ENCODE measurements at places on chromosomes 3 and 15. TPM values are rescaled to one million over a fixed set of nuclear protein-coding genes. Genes with fewer than 3 reads are reported as not detected.

Gene TMEM40
- 1.4 TPM for total RNA-seq

Gene CTDSPL
- total RNA-seq, result 74.4 TPM

Gene SHC4
- 0.47 TPM for total RNA-seq

Gene IQCF5
- total RNA-seq, result not detected

Gene IL17RB
- total RNA-seq, result 5.5 TPM

Gene MAGI1
- total RNA-seq, result 27.4 TPM

DNA sequence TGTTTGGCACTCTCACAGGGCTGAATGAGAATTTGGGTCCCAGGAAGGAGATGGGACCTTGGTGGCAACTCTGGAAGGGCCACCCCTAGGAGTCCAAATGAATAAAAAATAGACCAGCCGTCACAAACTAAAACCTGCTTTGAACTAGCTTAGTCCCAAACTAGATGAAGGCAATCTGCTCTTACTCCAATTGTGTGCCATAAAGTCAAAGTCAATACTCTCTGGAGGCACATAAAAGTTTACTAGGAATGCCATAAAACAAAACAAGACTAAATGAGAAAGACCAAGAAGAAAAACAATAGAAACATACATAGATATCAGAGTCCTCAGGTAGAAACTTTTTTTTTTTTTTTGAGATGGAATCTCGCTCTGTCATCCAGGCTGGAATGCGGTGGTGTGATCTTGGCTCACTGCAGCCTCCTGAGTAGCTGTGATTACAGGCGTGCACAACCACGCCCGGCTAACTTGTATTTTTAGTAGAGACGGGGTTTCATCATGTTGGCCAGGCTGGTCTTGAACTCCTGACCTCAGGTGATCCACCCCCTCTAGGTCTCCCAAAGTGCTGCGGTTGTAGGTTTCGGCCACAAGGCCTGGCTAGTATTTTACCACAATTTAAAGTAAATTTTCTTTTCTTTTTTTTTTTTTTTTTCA lies 8.1 kb downstream of the GOLGA6L2 start:
- no peak overlapping the region for H3K4me3 ChIP-seq
- H3K36me3 ChIP-seq, result no peaks in the 10 kb centered on the region
- no peak for DNase-seq
- no peak overlapping the region for H3K27ac ChIP-seq

DNA sequence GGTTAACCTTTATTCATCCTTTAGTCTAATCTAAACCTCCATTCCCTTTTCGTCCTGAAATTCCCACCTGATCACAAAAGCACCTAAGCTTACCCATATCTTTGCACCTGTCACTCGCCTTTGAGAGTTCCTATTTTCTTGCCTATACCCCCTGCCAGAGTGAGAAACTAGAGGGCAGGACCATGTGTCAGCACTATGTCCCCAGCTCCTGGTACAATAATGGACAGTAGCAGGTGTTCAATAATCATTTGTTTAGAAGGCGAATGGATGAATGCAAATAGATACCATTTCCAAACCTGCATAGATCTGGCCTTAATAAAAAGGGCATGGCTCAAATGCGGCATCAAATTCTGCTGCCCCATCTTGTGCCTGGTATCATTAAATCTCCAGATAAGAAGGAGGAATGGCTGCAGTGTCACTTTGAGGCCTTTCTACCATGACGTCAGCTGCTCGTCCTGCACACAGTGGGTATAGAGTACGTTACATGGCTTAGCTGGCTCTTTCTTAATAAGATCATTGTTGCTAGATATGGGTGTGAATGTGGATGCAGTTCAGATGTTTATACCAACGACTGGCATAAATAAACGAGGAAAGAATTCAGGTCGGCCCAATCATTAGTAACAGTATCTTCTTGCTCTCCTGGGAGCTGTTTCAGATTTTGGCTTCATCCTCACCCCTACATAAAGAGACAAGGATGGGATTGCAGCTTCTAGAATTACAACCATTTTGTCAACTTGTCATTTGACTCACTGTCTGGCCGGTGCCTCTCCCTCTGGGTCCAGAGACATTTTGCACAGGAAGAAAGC lies 148.7 kb downstream of the RORA start:
- H3K4me1 ChIP-seq, result no peaks in the 10 kb centered on the region
- H3K27ac ChIP-seq, result no peak overlapping the region
- DNase-seq, result no peak
- no peak overlapping the region for H3K4me3 ChIP-seq

- H3K27ac ChIP-seq, result no peak overlapping the region
- H3K4me3 ChIP-seq, result no peak overlapping the region
- H3K36me3 ChIP-seq, result no peaks in the 10 kb centered on the region
- DNase-seq, result peak; percentile 66
These were observed 31.3 kb downstream of the LAMP3 start for GRCh38 chr3:183131186-183131725.

DNA sequence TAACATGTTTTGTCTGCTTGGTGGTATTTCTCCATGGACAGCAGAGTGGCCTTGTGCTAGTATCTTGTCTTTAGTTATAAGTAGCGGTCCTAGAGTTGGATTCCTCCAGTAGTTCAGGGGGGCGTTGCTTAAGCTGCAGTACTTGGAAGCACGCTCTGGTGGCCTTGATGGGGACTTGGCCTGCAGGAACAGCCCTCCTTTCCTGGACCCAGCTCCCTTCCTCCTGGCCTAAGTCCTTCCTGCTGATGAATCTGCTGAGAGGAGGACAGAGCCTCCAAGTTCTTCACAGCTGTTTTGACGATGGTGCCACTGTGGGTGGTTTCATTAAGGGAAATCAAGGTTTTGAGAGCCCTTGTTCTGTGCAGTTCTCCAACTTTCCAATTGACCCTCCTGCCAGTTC lies 38.6 kb upstream of the SEC22A start:
- no peaks in the 10 kb centered on the region for H3K4me1 ChIP-seq
- no peak overlapping the region for H3K4me3 ChIP-seq
- no peak for DNase-seq
- peaks cover 88% of the 10 kb centered on the region for H3K36me3 ChIP-seq
- H3K27ac ChIP-seq, result no peak overlapping the region

DNA sequence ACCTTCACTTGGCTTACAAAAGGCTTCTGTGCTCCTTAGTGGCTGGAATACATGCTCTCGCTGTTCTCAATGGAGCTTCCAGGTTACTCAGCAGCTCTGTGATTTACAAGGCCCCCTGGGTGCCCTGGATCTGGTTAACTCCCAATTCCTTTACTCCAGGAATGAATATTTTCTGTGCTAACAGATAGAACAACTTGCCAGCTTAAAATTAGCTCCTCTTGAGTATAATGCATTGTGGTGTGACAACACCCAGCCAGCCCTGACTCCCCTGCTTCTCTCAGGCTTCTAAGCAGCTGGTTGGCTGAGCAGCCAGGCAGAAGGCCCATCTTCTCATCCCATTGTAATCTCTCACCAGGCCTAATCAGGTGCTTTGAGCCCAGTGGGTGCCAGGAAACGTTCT lies 246.4 kb downstream of the ALCAM start:
- no peak overlapping the region for H3K27ac ChIP-seq
- no peaks in the 10 kb centered on the region for H3K4me1 ChIP-seq
- no peaks in the 10 kb centered on the region for H3K36me3 ChIP-seq
- no peak for DNase-seq
- no peaks in the 10 kb centered on the region for H3K27me3 ChIP-seq

- DNase-seq, result no peak
- no peak overlapping the region for H3K4me3 ChIP-seq
These were observed 129.0 kb upstream of the ARHGEF3 start for GRCh38 chr3:56930706-56931105.

DNA sequence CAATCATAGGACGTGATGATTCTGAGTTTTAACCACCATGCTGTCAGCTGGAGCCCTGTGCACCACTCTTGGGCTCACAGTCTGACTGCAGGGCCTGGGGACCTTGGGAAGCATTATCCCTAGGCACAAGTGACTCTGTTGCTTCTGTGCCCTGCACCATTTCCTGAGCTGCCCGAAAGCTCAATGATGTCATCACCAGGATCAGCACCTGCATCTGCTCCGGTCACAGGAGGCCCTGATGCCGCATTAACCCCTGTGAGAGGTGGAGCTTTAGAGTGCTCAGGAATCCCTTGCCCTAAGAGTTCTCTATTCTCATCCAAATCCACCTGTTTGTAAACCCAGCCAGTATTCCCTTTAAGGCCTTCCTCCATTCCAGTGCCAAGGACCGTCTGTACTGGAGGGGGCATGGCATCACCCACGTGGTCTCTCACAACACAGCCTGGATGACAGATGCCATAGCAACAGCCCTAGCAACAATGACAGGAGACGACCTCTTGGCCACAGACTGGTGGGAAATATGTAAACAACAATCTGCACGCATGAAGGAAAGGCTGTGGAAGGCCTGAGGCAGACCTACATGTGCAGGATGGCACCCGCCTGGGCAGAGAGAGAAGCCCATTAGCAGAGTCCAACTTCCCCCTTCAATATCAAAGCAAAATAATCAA lies 37.9 kb downstream of the NTRK3 start:
- no peak overlapping the region for H3K4me3 ChIP-seq
- no peaks in the 10 kb centered on the region for H3K36me3 ChIP-seq

DNA sequence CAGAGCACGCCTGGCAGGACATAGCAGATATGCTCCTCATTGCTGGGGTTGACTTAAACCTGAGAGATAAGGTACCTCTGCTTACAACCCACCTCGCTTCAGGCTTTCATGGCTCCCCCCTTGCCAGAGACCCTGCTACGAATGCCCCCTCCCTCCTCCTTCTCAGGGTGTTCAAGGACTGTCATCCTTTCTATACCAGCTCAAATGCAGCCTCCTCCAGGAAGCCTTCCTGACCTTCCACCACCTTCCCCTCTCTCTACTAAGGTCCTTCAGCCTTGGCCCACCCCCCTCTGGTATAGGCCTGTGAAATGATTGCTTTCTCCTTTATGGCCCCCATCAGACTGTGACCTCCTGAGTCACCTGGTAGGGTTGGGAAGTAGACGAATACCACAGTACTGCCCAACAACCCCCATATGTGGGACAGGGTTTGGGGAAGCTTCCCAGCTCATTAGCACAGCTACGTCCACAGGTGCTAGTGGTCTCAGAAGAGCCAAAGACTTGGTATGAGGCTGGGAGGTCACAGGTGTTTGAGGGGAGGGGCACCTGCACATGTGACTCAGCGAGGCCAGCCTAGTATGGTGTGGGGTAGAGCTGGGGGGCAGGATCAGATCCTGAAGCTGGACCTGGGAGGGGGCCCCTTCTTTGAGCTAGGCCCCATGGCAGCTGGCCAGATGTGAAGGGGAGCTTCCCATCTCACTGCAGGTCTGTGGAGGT lies 32.0 kb downstream of the ANKDD1A start:
- no peaks in the 10 kb centered on the region for H3K36me3 ChIP-seq
- H3K27ac ChIP-seq, result no peak overlapping the region
- H3K4me1 ChIP-seq, result no peaks in the 10 kb centered on the region
- H3K27me3 ChIP-seq, result no peaks in the 10 kb centered on the region
- no peak overlapping the region for H3K4me3 ChIP-seq

- H3K27ac ChIP-seq, result no peak overlapping the region
- no peak for DNase-seq
- H3K36me3 ChIP-seq, result no peaks in the 10 kb centered on the region
- H3K4me3 ChIP-seq, result no peak overlapping the region
These were observed 58.1 kb downstream of the COL8A1 start for GRCh38 chr3:99696497-99696896.

GRCh38 chr3:187810021-187810446 lies 64.8 kb upstream of the BCL6 start:
- no peaks in the 10 kb centered on the region for H3K27me3 ChIP-seq
- no peak overlapping the region for H3K27ac ChIP-seq

DNA sequence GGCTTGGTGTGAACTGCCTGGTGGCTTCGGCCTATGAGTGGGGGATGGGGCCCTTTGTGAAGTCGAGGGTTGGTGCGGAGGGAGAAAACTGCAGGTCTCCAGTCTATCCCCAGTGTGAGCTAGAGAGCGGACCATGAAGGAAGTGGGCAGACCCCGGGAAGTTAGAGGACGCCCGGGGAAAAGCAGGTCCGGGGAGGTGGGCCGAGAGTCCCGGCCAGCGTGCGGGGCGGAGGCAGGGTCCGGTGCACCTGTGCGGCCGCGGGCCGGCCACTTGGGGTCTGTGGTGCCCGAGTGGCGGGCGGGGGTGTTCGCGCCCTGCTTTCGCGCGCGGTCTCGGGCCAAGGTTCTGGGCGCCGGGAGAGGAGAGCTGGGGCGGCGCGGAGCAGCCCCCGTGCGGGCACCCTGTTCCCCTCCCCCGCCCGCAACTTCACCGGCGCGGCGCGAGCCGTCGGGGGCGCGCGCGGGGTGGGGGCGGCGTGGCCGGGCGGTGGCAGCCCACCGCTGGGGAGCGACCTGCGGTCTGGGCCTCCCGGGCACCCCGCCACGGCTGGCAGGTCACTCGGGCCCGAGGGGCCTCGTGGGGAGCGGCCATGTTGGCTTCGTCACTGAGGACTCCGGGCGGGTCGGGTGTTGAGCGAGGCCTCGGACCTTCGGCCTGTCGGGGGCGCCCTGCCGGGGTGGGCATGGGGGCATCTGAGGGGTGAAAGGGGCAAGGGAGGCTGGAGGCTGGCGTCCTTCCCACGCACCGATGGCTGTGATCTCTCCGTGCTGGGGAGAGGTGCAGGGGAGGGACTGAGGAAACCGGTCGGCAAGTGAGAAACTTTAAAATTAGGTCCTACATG lies 4.8 kb downstream of the UBE2E1 start:
- no peaks in the 10 kb centered on the region for H3K36me3 ChIP-seq
- no peaks in the 10 kb centered on the region for H3K27me3 ChIP-seq
- DNase-seq, result peak; percentile 48
- peaks cover 62% of the 10 kb centered on the region for H3K4me1 ChIP-seq
- peak overlapping the region; percentile 64 for H3K4me3 ChIP-seq

- no peaks in the 10 kb centered on the region for H3K4me1 ChIP-seq
- no peak overlapping the region for H3K27ac ChIP-seq
- no peaks in the 10 kb centered on the region for H3K36me3 ChIP-seq
These were observed 78.8 kb downstream of the ADAMTSL3 start for GRCh38 chr15:83732770-83733169.

- no peak for DNase-seq
- peaks cover 17% of the 10 kb centered on the region for H3K4me1 ChIP-seq
- H3K4me3 ChIP-seq, result no peak overlapping the region
These were observed 3.9 kb upstream of the SH3GL3 start for GRCh38 chr15:83443076-83443847.

- no peak overlapping the region for H3K4me3 ChIP-seq
- H3K27me3 ChIP-seq, result no peaks in the 10 kb centered on the region
- H3K36me3 ChIP-seq, result no peaks in the 10 kb centered on the region
- H3K27ac ChIP-seq, result no peak overlapping the region
These were observed 24.7 kb downstream of the TRIM71 start for GRCh38 chr3:32842531-32842931.

GRCh38 chr15:20643024-20643770 lies 101.6 kb upstream of the GOLGA6L6 start:
- no peak overlapping the region for H3K4me3 ChIP-seq
- H3K36me3 ChIP-seq, result no peaks in the 10 kb centered on the region
- no peaks in the 10 kb centered on the region for H3K27me3 ChIP-seq
- H3K27ac ChIP-seq, result no peak overlapping the region
- DNase-seq, result no peak

DNA sequence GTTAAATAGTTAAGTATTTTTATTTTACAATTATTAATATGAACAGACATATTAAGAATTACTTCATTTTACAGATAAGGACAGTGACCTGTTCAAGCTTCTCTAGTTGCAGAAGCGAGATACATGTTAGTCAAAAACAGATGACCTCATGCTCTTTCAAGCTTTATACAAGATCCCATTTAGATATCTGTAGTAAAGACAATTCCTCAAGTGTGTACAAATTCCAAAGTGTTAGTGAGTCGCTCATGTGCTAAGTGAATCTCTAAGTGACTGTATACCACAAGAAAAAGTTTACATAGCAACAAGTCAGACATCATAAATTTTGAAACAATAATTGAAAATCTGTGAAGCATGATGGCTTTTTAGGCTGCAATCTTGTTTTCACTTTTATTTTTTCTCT lies 293.8 kb downstream of the ROBO1 start:
- no peak overlapping the region for H3K27ac ChIP-seq
- H3K4me3 ChIP-seq, result no peak overlapping the region
- no peaks in the 10 kb centered on the region for H3K36me3 ChIP-seq
- no peaks in the 10 kb centered on the region for H3K4me1 ChIP-seq
